Stimulated activated CD8-positive, alpha-beta memory T cell treated with anti-CD3 and anti-CD28 coated beads, Interleukin-7, amount 100 ng/mL, for 24 hours (primary cell): ENCODE measurements at places on chromosomes 5 and 9.

- no peak for DNase-seq
These were observed 60.3 kb upstream of the RIOK2 start for GRCh38 chr5:97243353-97243752.

GRCh38 chr5:93421987-93422401 is 159.0 kb downstream of the NR2F1-AS1 start:
- DNase-seq = no peak

GRCh38 chr5:149859746-149860145 is 84.8 kb downstream of the PDE6A start:
- DNase-seq = no peak

DNA sequence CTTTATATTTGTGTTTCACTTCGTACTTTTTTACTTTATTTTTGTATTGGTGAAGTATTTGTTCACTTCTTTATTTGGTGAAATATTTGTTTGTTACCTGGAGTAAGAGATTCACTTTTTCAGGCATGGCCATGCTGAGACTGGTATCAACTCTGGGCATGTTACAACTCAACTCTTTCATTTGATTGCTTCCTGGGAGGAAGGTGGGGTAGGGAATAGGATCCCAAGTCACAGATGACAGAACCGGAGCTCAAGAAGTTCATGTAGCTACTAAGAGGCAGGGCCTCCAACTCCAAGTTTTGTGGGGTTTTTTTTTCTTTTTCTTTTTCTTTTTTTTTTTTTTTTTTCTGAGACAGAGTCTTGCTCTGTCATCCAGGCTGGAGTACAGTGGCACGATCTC is 6.1 kb upstream of the ADGRD2 start:
- no peak for DNase-seq

DNA sequence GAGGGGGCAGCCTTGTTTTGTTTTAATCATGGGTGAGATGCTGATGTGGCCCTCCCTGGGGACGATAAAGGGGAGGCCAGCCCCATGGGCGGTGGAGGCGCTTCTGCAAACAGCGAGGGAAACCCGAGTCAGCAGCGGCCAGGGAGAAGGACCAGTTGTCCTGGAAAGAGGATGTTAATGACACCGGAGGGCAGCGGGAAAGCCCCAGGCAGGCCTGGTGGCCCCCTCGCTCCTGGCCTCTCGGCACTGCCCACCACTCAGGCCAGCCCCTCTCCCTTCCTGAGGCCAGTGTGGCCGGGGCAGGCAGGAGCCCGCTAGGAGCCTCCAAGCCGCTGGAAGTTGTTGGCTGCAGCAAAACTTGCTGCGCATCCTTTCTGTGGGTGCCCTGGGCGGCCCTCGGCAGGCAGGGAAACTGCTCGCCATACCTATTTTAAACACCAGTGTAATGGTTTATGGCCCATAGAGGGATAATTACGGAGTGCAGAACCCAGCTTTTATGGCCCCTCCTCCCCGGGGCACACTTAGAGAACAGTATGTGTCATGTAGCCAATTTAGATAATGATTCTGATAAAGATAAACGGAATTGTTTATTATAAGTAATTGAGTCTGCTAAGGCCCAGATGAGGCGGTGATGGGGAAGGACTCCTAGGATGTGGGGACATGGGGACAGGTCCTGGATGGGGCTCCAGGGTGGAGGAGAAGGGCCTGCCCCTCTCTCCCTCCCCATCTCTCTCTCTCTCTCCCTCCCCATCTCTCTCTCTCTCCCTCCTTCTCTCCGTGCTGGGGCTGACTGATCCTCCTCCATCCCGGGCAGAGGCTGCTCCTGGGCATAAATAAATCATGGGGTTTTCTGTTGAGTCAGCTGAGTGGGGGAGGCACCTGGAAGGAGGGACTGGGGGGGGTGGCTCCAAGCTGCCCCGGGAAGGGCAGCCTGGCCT is 36.9 kb downstream of the LMX1B start:
- DNase-seq = no peak

- no peak for DNase-seq
These were observed 402.4 kb upstream of the GRAMD2B start for GRCh38 chr5:126020770-126021169.

DNA sequence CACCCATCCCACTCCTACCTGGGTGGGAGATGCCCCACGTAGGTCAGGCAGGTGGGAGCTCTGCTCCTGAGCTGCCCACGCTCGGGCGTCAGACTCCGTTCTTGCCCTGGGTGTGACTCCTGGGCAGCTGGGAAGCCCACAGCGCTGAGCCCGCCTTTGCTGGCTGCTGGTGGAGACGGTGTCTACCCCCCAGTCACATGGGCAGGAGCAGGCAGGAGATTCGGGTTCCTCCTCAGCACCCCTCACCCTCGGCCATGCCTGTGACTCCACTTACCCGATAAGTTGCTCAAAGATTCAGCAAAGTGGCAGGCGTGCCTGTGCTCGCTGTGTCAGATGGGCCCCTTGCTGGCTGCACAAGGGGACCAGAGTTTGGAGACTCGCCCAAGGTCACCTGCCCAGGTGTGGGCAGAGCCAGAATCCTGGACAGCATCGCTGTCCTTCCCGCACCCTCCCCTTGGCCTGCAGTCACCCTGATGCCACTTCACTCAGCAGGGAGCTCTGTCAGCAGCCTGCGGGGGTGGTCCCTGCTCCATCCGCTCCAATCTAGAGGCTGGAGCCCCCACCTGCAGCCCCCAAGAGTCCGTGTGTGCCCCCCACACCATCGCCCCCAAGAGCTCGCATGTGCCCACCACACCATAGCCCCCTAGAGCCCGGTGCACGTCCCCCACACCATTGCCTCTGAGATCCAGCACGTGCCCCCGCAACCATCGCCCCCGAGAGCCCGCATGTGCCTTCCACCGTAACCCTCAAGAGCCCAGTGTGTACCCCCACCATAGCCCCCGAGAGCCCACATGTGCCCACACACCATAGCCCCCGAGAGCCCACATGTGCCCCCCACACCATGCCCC is 4.2 kb downstream of the LCN1 start:
- no peak for DNase-seq
